ENCODE measurements at places on chromosomes 6 and 20.

GRCh38 chr20:48728042-48728825 is 99.6 kb downstream of the PREX1 start:
- DNase-seq, result no peak

DNA sequence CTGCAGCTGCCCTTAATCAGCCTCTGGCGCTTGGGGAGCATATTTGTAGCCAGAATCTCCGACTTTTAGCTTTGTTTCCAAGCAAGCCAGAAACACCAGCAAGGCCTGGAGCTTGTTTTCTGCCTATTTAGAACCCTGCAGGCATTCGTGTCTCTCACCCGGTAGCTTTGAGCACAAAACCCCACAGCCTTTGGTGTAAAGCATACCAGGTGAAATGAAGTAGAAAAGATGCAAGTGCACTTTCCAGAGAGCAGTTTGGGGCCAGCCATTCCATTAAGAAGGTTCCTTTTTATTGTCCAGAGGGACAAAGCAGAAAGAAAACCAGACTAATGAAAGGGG is 736 bp downstream of the FAM217B start:
- no peak for DNase-seq

DNA sequence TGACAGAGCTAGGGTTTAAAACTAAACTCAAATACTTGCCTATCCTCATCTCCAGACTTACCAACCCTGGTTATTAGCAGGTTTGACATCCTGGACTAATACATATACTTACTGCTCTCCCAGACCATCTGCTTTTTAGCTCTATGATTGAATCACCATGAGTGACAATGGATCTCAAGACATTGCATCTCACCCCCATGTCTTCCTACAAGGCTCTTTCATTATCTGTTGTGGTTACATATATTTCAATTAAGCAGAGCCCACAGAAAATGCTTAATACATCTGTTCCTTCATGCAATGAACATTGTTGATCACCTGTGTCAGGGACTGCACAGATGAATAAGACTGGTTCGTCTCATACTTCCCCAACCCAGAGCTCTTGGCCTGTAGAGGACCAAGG is 19.4 kb downstream of the SAMD3 start:
- DNase-seq, result no peak

DNA sequence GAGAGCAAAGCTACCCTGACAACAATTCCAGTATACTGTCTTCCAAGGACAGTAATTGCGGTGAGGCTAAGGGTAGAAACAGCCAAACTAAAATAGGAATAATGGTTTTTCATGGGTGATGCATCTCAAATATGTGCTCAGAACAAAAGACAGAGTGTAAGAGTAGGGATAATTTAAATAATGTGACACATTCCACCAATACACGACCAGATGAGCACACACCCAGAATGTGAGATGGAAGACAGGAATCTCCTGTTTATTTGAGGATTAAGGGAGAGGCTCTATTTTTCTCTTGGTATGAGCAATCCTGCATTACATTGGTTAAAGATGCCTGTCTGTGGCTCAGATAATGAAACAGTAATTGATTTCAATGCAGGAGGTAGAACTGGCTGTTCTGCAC is 292.9 kb upstream of the ZFP64 start:
- no peak for DNase-seq

DNA sequence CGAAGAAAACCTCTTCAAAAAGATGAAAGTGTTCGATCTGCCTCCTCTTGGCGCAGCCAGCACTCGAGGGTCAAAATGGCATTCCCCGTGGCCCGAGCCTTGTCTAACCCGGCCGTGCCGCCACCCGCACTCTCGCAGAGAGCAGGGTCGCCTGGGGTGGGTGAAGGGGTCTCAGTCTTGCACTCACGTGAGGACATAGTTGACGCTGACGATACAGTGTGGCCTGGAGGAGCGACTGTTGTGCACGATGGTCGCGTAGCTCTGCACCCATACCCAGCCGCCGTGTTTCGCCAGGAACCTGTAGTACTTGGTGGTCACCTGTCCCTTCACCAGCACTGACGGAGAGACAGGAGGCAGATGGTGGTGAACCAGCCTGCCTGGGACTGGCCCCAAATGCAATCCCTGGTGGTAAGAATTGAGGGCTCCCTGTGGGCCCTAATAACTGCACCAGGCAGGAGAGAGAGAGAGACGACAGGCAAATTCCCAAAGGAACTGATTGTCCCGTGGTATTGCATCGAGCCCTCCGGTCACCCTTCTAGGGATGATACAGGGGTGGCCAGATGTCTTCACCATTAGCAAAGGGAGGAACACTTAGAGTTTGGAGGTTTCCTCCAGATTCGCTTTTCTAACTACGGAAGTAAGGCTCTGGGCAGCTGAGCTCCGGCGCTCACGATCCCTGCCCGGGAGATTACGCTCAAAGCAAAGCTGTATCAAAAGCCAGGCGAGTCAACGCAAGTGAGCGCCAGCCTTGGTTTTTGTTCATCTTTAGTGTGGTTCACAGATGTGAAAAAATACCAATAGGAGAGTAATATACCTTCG is 17.4 kb downstream of the SIM1 start:
- DNase-seq, result no peak

DNA sequence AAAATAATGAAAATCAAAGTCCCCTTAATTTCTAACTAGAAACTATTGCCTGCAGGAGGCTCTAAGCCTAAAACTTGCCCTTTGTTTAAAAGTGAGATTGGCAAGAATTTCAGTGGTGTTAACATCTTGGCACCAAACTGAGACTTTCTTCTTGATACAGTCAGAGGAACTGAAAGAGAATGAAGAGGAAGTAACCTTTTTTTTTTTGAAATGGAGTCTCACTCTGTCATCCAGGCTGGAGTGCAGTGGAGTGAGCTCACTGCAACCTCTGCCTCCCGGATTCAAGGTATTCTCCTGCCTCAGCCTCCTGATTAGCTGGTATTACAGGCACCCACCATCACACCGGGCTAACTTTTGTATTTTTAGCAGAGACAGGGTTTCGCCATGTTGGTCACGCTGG is 3.6 kb downstream of the DOP1A start:
- DNase-seq, result no peak

- DNase-seq, result no peak
Observed at GRCh38 chr6:111885373-111886027, 12.2 kb upstream of the FYN start.

DNA sequence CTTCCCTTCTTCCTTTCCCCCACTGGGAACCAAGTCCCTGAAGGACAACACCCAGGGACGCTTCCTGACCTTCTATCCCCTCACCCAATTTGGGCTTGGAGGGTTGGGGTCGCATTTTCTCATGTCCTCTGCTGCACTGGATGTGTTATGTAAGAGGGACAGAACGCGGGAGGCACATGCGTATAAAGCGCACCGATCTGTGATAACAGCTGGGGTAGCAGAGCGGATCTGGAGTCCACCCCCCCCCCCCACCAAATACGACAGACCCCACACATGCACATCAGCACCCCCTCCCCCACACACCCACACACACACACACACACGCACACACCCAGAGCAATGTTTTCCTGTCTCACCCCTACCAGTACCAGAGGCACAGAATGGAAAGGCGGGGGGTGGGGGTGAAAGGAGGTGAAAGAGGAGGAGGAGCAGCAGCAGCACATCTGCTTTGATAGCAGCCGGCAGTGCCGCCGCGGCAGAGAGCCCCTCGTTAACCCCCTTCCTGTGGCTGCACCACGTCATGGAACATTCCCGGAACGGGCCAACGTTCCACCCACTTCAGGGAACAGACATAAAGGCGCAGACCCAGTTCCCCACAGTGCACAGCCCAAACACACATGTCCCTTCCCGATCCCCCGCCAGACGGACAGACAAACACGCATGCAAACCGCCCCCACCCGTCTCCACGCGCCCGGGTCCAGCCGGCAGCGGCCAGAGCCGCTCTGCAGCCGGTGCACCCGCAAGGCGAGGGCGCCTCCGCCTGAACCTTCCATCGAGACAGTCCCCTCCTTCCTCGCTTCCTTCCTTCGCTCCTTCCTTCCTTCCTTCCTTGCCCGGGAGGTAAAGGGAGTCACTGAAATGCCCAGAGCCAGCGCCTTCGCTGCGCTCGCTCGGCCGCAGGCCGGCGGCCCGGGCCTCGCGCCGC is 590 bp downstream of the HIVEP2 start:
- peak; percentile 67 for DNase-seq

DNA sequence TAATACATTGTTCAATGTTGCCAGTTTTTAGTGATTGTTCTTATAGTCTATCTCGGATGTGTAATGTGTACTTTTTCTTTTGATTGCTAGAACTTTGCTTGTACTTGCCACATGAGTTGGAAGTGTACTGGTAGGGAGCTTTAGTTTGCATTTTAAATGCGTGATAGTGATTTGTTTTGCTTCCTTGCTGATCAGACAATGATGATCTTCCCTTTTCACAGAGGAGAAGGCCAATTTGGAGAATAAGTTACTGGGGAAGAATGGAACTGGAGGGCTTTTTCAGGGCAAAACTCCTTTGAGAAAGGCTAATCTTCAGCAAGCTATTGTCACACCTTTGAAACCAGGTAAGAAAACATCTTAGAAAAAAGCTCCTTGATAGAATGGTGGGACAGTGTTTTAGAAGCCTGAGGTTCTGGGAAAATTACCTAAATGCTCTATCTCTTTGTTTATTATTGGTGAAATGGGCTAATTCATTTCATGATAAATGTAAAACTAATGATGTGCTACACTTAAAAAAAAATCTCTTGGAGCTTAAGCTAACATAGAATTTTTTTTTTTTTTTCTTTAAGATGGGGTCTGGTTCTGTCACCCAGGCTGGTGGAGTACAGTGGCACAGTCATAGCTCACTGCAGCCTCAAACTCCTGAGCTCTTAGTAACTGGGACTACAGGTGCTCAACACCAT is 20.9 kb downstream of the TPX2 start:
- no peak for DNase-seq

- no peak for DNase-seq
Observed at GRCh38 chr6:137873273-137873762, 6.3 kb downstream of the TNFAIP3 start.

- DNase-seq, result no peak
Observed at GRCh38 chr20:38246357-38247165, 14.0 kb downstream of the KIAA1755 start.

GRCh38 chr6:139828751-139829519 is 454.5 kb upstream of the CITED2 start:
- DNase-seq, result no peak

GRCh38 chr6:68086199-68086598 is 548.9 kb upstream of the ADGRB3 start:
- DNase-seq, result no peak

DNA sequence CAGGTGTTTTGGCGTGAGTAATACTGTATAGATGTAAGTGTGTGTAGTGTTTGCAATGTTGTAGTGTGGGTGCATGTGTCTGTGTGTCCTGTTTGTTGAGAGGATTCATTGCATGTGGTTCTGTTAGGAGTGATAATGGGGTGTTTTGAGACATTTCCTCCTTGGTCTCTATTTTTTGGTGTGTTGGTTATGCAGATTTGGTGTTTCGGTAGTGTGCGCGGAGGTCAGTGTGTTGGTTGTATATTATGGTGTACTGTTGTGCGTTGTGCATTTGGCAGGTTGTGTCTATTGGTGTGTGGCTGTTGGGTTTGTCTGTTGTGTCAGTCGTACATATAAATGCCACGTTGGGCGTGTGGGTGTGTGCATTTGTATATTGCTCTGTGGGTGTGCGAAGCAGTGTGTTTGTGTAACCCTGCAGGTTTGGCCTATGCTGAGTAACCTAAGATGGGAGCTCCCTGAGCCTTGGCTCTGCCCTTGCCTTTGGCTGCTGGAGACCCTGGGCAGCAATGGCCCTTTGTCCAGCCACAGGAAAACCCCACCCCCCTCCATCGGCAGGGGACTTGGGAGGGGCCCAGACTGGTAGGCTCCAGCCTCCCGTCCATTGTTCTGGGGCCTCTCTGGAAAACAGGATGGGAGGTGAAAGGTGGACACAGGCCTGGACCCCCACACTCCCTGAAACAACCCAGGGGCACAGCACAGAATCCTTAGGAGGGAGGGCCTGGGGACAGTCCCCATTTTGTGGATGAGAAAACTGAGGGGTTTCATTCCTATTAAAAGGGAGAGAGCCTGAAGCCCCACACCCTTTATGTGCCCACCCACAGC is 10.3 kb upstream of the ID1 start:
- no peak for DNase-seq

DNA sequence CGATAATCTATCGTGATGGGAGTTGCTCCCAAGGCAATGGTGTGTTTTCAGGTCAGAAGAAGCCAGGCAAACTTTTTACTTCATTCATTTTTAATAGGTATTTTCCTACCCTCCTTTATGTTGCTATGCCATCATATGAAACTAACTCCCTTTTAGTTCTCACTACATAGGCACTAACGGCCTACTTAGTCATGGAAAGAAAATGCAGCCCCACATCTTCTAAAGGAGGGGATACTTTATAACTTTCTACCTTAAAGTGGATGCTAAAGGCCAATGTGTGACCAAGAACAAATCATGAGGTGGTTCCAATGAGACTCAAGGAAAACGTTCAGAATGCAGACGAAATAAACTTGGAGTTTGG is 193.8 kb downstream of the FOXA2 start:
- DNase-seq, result no peak

DNA sequence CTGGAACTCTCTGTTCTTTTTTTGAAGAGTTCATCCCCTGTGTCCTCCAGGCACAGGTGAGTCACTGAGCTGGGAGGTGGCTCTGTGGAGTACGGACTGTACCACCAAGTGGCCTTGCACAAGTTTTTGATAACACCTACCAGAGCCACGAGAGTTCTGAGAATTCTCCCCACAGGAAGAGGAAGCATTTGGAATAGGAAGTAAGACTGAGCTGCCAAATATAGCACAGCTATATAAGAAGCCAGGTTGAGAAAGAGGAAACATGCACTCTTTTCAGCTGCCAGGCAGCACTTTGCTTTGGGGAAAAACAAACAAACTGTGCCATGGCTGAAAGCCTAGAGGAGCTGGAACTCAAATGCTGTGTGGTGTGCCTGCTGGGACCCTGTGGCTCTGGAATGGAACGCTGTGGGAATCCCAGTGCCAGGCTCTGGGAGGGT is 70.8 kb upstream of the RIPOR2 start:
- no peak for DNase-seq

- no peak for DNase-seq
Observed at GRCh38 chr6:137927777-137928218, 60.7 kb downstream of the TNFAIP3 start.

GRCh38 chr6:160519603-160520042 is 144.5 kb downstream of the LPA start:
- no peak for DNase-seq

- no peak for DNase-seq
Observed at GRCh38 chr6:80179695-80180094, 73.2 kb downstream of the BCKDHB start.

GRCh38 chr20:37524859-37525708 is 2.6 kb downstream of the BLCAP start:
- DNase-seq, result no peak

- DNase-seq, result no peak
Observed at GRCh38 chr6:23647045-23647444, 479.0 kb upstream of the NRSN1 start.

- no peak for DNase-seq
Observed at GRCh38 chr20:15613530-15613929, 959.7 kb downstream of the KIF16B start.

- no peak for DNase-seq
Observed at GRCh38 chr20:37447688-37448087, 73.4 kb upstream of the NNAT start.

DNA sequence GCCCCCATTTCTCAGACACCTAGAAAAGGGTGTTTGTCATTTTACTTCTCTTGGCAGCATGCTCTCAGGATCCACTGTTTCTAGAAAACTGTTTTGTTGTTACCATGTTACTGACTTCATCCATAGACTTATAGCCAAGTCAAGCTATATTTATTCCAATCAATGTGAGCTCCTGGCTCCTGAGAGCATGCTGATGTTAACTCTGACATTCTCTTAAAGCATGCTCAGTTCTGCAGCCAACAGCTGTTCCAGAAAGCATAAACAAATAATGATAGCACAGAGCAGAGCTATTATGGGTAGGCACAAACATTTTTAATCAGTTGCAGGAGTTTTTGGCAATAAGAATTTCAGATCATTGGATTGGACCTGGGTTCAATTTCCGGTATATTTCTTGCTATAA is 92.4 kb upstream of the CEP85L start:
- DNase-seq, result peak; percentile 23
